ENCODE measurements at places on chromosomes 1 and 21. TPM values are rescaled to one million over a fixed set of nuclear protein-coding genes. Genes with fewer than 3 reads are reported as not detected.

The SPRR2A gene
- total RNA-seq: not detected

The YOD1 gene
- total RNA-seq: 20.6 TPM

The EXO1 gene
- 1.7 TPM for total RNA-seq

The WNT9A gene
- not detected for total RNA-seq

The CTXND2 gene
- not detected for total RNA-seq

The C1QB gene
- total RNA-seq: 0.70 TPM

The HUNK gene
- not detected for total RNA-seq

The IPO13 gene
- 22.7 TPM for total RNA-seq

The OXCT2 gene
- total RNA-seq: 2.2 TPM

The MROH9 gene
- total RNA-seq: not detected

The GNAT2 gene
- not detected for total RNA-seq

The OR14K1 gene
- total RNA-seq: not detected

The LAMB3 gene
- total RNA-seq: 2.3 TPM

The ICOSLG gene
- total RNA-seq: 2.9 TPM

The AADACL3 gene
- total RNA-seq: not detected

Measured in natural killer cell (primary cell).